ENCODE measurements at places on chromosomes 12 and 14.

DNA sequence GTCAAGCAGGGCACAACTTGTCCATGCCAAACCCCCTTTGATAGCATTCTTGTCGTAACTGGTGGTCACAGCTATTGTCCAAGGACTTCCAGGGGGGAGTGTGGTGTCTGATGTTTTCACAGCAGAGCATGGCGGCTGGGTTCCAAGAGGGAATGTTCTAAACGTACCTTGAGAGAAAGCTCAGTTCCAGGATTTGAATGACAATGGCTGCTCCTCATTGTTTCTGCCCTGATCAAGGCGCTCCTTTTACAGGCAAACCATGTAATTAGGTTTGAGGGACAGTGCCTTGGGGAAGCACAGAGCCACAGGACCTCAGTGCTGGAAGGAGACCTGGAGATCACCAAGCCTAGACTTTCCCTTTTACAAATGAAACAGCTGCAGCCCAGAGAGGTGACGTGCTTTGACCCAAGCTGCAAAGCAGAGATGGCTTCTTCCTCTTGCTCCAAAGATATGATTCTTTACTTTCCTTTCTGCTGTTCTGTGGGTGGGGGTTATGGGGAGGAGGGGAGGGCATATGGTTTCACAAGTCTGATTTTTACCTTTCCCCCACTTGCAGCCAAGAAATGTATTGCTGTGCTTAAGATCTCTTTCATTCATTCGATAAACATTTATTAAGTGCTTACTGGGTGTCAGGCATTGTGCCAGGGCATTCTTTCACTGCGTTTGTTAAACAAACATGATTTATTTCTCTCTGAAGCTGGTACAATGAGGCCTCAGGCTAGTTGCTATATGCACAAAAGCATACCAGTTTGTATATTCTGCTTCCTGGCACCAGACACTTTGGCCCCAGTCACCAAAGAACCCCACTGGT is 172.8 kb downstream of the KTN1 start:
- peak; percentile 85 for DNase-seq

DNA sequence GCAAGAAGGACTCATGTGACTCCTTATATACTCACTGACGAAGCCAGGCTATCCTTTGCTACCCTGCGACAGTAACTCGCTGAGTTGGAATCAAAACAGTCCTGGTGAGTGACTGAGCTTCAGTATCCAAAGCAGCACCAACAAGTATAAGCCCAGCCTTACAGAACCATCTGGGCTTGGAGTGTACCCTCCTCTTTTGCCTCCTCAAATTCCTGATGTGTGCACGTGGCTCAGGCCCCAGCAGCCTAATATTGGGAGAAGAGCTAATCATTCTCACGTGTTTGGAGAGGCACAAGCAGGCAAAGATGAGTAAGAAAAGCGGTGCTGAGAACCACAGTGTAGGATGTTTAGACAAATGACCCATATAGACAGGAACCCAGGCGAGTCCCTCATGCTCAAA is 34.4 kb downstream of the PPTC7 start:
- no peak for DNase-seq

DNA sequence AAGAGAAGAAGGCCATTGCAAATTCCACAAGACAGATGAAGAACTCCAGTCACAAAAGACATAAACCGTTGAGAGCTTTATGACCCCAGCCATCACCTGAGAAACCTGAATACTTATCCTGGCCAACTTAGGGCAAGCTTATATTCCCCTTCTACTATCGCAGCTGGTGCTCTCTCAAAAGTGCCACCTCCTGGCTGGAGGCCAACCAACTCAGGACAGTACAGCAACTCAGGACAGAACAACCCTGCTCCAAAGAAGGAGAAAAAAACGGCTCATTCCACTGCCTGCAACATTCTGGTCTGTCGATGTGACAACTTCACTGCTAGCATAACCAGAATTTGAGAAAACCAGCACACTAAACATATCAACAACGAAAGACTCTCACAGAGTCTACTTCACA is 9.7 kb upstream of the KRT6B start:
- DNase-seq = no peak

DNA sequence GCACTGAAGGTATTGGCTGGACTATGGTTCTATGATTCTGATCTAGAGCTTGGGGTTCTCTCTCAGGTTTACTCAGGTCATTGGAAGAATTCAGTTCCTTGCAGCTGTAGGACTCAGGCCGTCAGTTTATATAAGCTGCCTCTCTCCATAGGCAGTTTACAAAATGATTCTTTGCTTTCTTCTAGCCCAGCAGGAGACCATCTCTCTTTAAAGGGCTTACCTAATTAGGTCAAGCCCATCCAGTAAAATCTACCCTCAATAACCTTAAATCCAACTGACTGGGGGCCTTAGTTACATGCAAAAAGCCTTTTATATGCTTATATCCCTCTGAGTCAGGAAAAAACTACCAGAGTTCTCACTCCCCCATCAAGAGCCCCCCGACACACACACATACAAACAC is 80.5 kb upstream of the GARIN6 start:
- no peak for DNase-seq

DNA sequence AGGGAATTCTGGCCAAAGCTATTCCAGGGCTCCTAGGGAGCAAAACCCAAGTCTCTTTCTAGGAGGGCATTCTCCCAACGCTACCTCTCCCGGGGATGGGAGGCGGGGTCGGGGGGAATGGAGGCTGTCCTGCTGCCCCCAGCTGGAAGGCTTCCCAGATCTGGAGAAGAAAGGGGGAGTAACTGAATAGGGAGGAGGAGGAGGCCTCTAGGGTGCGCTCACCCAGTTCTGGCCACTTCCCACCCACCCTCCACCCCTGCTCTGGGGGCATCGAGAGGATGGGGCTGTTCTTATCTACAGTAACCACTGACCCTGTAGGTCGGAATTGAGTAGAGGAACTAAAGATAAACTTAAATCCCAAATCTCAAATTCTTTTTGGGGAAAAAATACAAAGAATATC is 579 bp upstream of the RNASE1 start:
- DNase-seq = no peak

DNA sequence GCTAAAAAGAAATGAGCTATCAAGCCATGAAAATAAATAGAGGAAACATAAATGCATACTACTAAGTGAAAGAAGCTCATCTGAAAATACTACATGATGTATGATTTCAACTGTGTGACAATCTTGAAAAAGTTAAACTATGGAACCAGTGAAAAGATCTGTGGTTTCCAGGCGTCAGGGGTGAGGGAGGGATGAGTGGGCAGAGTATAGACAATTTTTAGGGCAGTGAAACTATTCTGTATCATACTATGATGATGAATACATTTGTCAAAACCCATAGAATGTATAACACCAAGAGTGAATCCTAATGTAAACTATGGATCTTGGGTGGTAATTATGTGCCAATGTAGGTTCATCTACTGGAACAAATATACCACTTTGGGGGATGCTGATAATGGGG is 21.3 kb downstream of the SPX start:
- DNase-seq = no peak

DNA sequence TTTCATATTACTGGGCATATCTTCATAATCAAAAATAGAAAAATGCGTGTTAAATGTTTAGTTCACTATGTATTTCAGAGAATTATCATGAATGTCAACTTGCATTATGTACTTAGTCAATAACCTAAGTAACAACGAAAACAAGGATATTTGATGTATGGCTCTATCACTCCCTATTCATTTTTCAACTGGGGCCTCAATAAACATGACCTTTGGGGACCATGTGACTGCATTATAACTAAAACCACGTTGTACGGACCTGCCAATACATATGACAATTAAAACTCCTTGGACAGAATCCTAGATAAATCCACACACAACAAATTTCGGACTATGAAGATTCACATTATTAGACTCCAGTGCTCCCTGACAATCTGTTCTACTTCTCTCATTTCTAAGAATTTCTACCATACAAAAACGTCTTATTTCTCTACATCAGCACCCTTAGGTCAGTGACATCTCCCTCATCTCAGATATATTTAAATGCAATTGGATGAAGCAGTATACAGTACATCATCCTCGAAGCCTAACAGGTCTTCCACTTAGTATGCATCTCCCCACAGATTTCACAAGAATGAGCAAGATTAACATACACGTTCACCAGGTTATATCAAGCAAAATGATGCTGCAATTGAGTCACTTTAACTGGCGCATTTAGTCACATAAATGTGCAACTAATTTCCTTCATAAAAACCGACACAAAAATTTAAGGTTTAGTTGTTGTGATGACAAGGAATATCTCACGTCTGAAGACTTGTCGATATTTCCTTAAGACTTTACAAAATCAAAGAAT is 1.5 kb downstream of the UBE2N start:
- no peak for DNase-seq

Measured in H4 (cell line).